ENCODE measurements at places on chromosomes 5 and 9. TPM values are rescaled to one million over a fixed set of nuclear protein-coding genes. Genes with fewer than 3 reads are reported as not detected.

Gene HMMR
- total RNA-seq = 0.23 TPM

Gene FCN2
- total RNA-seq = not detected

Gene IL13
- total RNA-seq = not detected

Gene GPR150
- total RNA-seq = 0.45 TPM

Gene PKD2L2
- total RNA-seq = not detected

Gene F2R
- 92.9 TPM for total RNA-seq

Gene BTNL3
- total RNA-seq = not detected

Gene GABRA6
- total RNA-seq = not detected

Gene PCDHGC4
- total RNA-seq = 0.90 TPM

Gene COX7C
- total RNA-seq = 278 TPM

Gene ADGRD2
- total RNA-seq = not detected

Gene UTP15
- 8.5 TPM for total RNA-seq

Gene TTC1
- 38.6 TPM for total RNA-seq

Gene ARHGEF37
- total RNA-seq = 1.4 TPM

Gene CDH6
- total RNA-seq = 11.9 TPM

Gene LCN10
- not detected for total RNA-seq

Gene PPP3R2
- not detected for total RNA-seq

Gene WASHC1
- 3.4 TPM for total RNA-seq

Gene CTXN3
- not detected for total RNA-seq

Gene SLC4A9
- total RNA-seq = not detected

Measured in smooth muscle cell of the coronary artery (primary cell).